ENCODE measurements at places on chromosomes 7 and 10.

DNA sequence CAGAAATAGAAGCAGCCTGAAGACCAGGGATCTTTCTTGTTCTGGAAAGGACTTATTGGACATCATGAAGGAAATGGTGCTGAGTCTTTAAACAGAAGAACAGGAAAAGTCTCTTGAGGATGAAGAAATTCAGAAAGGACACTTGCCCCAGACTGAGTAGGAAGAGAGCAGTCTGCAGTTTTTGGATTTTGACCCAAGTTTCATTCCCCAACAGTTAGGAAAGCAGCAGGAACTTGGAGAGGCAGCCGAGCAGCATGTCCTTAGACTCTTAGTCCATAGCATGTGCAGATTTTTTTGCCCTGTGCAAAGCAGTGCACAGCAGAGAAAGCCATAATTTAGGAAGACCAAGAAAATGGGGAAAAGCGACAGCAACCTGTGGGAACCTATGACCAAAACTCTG lies 927.2 kb upstream of the AUTS2 start:
- no peak for DNase-seq

GRCh38 chr7:90961037-90961725 lies 303.1 kb upstream of the FZD1 start:
- DNase-seq: no peak

DNA sequence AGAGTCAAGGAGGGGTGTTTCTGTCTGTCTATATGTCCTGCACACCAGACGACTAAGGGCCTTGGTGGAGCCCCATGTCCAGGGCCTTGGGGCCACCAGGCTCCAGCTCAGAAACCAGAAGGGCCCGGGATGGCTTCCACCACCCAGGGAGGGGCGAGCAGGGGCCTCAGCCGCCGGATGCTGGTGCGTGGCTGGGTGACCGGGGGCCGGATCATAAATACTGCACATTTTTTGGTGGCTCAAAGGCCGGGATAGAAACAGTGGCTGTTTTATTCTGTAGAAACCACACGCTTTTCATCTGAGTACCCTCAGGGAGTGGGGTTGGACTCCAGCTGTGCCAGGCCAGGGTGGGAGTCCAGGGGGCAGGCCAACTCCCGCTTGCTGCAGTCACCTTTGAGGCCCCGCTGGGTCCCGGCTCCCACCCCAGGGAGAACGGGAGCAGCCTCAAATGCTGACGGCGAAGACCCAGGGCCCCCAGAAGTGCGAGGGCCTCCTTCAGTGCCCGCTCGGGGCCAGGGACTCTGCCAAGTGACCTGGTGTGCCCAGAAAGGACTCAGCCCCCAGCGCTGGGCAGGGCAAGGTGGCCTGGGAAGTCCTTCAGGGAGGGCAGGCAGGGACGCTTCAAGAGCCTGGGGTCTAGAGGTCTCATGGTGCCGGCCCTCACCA lies 28.2 kb downstream of the PDGFA start:
- DNase-seq: peak; percentile 48

GRCh38 chr7:152899004-152899403 lies 139.5 kb downstream of the ACTR3B start:
- DNase-seq: no peak

GRCh38 chr10:43912469-43912868 lies 263.8 kb upstream of the ZNF32 start:
- no peak for DNase-seq

DNA sequence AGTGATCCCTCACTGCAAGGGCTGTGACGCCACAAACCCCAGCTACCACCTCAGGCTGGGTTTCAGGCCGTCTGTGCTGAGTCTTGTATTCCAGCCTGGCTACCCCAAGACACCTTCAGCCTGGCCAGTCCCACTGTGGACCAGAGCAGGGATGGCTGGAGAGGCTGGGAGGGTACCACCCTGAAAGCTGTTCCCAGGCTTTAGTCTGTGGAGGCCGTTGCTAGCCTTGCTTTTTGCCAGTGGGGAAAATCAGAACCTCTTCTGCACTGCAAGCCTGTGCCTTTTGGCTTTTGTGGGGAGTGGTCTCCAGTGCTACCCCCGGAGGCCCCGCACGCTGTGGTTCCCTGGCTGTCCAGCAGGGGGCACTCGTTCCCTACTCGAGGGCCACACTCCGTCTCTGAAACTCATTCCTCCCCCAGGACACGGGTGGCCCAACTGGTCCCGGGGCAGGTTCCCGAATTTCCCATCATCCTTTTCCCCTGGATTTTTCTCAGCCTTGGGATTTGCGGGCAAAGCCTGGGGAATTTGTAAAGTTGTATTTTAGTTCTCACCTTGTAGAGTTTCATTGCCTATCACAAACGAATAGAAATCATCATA lies 128.4 kb upstream of the BTBD16 start:
- no peak for DNase-seq

DNA sequence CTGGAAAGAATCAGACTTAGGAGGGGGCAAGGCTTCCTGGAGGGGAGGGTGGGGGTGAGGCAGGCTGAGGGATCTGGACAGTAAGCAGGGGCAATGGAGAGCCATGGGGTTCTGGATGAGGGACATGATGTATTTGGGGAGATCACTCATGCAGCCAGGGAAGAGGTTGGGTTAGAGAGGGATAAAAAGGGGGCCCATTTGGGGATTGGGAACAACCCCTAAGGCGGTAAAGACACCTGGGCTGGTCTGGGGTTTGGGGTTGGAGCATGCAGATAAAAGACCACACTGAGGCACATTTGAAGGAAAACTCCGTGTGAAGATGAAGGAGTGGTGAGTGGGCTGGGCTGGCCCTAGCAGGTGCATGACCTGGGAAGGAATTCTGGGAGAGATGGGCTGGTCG lies 30.8 kb downstream of the HIF1AN start:
- DNase-seq: no peak

- DNase-seq: peak; percentile 30
Observed at GRCh38 chr7:74174606-74175082, 488 bp downstream of the EIF4H start.

GRCh38 chr10:5818894-5819293 lies 5.7 kb upstream of the GDI2 start:
- DNase-seq: no peak

- DNase-seq: no peak
Observed at GRCh38 chr7:33495207-33495606, 365.8 kb downstream of the BBS9 start.
